Activated CD4-positive, alpha-beta T cell treated with anti-CD3 and anti-CD28 coated beads for 24 hours (primary cell): ENCODE measurements at places on chromosomes 2 and 18.

GRCh38 chr18:38362286-38362792, 796.7 kb upstream of the CELF4 start:
- no peak for DNase-seq

DNA sequence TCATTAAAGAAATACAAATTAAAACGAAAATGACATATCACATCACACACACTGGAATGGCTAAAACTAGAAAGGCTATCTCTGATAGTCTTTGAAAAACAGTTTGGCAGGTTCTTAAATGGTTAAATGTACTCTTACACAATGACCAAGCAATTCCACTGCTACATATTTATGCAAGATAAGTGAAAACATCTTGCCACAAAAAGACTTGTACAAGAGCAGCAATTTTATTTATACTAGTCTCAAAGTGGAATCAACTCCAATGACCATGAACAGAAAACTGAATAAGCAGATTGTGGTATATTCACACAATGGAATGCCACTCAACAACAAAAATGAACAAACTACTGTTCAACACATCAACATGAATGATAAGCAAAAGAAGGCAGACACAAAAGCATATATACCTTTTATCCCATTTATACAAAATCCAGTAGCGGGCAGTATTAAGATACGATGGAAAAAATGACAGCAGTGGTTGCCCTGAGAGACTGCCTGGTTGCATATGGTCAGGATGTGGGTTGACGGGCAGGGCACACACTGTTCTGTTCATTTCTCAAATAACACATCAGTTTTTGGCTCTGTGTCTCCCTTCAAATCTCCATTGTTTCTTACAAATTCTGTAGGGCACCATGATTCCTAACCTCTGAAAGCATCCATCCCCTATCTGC, 25.4 kb downstream of the SP100 start:
- DNase-seq: no peak

- no peak for DNase-seq
Observed at GRCh38 chr2:207502577-207503198, 27.1 kb upstream of the CREB1 start.

DNA sequence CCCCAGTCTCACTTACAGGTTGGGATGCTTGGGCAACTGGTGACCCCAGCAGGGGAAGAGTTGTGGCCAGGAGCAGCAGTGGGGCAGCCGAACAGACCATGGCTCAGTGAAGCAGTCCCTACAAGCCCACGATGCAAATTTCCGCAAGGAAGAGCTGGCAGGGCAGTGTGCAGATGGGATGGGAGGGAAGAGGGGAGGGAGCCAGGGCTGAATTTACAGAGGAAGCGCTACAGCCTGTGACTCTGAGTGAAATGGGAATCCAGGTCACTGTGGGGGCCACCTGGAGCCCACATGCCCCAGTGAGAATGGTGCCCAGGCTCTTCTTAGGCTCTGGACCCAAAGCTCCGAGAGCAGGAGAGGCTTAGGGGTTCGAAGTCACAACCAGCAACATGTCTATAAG, 27.0 kb upstream of the SELENOI start:
- no peak for DNase-seq

- DNase-seq: no peak
Observed at GRCh38 chr18:3886575-3887322, 436.8 kb downstream of the TGIF1 start.

DNA sequence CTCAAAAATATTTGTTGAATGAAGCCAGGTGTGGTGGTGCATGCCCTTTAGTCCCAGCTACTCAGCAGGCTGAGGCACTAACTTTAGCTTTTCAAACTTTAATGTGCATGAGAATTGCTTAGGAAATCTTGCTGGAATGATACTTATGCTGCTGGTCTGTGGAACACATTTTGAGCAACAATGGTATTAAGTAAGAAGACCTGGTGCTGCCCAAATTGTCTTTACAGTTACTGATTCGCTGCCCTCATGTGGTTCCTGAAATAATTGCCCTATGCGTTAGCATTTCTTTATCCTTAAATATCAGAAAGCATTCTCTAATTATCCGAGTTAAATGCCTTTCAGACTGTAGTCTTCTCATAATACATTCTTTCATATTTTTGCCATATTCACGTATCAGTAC, 76.0 kb upstream of the SESTD1 start:
- no peak for DNase-seq

- DNase-seq: no peak
Observed at GRCh38 chr2:109513749-109514588, 99.8 kb downstream of the SEPTIN10 start.

DNA sequence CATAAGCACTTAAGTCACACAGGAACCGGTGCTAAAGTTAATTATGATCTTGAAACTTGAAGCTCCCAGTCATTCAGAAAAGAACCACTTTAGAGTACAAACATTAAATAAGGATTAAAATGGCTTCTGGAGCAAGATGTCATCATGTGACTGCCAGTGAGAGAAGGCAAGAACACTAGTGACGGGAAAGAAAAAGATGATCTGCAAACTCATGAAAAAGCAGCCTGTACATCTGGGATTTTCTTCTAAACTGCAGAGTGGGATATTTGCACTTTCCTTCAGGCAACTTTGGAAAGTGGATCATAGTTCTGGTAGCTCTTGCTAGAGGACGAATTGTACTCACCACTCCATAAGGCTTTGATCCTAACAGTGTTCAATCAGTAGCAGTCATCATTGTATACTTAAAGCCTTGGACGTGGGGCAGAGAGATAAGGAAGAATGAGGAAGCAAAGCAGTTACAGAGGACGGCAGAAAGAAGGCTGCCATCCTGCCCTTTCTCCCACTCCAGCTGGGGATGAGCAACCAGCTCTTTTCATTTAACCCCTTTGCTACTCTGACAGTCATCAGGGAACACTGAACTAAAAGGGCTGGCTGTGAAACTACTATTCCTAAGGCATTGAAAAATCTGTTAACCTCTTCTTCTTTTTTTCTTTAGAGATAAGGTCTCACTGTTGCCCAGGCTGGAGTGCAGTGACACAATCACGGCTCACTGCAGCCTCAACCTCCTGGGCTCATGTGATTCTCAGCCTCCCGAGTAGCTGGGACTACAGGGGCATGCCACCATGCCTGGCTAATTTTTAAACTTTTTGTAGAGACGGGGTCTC, 18.1 kb downstream of the ABHD3 start:
- no peak for DNase-seq

DNA sequence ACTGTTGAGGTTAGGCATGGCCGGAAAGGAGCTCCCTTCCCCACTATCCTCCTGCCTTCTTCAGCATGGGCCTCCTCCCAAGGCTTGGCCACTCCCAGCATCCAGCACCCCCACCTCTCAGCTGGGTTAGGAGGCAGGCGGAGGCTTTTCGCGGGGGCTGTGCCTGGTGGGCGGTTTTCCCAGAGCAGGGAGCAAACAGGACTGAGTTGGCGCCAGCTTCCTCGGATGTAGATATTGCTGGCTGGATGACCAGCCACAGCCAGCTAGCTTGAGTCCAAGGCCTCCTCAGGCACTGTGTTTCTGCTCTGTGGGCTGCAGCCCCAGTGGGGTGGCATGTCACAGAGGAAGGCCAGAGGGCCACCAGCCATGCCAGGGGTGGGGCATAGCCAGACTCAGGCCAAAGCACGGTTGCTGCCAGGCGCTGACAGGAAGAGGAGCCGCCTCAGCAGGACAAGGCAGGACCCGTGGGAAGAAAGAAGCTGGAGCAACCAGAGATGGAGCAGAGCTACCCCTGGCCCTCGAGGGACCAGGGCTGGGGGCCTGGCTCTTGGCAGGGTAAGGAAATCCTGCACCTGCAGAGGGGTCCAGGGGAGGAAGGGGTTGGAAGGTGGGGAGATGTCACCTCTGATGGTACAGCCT, at the start of gene TCF23:
Gene TCF23, plus strand, starts transcription at position 204 of the 639 bp plus-strand sequence. Its CDS starts 130 bp downstream, at position 334.
- DNase-seq: no peak

DNA sequence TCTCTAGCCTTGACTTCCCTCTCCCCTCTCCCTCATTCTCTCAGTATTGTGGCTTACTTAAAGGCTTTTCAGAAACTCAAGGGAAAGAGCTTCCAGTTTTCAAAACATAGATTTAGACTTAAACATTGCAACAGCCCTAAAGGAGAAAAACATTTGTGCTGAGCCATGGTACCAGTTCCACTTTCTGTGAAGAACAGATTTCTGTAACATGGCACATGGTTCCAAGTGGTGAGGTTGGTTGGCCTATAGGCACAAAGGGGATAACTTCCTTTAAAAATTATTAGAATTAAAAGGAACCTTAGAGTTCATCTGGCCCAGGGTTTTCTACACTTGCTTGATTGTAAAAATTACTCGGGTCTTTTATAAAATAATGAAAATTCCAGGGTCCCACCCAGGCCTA, 138.6 kb upstream of the CDCA7 start:
- DNase-seq: no peak

- no peak for DNase-seq
Observed at GRCh38 chr2:118841450-118841827, 6.0 kb downstream of the EN1 start.

- DNase-seq: no peak
Observed at GRCh38 chr18:76691800-76692199, 130.6 kb upstream of the ZNF236 start.

- DNase-seq: no peak
Observed at GRCh38 chr18:59437851-59438569, 78.9 kb upstream of the LMAN1 start.

- DNase-seq: no peak
Observed at GRCh38 chr2:205199165-205199850, 483.0 kb upstream of the NRP2 start.

DNA sequence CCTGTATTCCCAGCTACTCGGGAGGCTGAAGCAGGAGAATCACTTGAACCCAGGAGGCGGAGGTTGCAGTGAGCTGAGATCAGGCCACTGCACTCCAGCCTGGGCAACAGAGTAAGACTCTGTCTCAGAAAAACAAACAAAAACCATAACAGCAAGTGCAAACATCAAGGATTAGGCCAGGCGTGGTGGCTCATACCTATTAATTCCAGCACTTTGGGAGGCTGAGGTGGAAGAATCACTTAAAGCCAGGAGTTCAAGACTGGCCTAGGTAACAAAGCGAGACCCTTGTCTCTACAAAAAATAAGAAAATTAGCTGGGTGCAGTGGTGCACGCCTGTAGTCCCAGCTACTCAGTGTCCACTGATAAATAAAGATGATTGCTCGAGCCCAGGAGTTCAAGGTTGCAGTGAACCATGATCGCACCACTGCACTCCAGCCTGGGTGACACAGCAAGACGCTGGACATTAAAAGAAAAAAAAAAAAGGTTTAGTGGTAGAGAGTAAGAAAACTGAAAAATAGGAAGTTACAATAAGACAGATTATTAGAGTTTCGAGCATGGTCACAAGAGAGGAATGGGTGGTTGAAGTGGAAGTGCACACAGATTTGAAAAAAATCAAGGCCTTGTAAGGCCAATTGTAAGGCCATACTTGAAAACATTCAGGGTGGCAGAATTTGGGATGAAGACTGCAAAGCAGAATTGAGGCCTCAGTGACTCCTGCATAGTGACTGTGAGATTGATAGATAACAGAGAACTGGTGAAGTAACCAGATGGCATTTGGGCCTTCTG, 6.4 kb upstream of the KCMF1 start:
- no peak for DNase-seq

DNA sequence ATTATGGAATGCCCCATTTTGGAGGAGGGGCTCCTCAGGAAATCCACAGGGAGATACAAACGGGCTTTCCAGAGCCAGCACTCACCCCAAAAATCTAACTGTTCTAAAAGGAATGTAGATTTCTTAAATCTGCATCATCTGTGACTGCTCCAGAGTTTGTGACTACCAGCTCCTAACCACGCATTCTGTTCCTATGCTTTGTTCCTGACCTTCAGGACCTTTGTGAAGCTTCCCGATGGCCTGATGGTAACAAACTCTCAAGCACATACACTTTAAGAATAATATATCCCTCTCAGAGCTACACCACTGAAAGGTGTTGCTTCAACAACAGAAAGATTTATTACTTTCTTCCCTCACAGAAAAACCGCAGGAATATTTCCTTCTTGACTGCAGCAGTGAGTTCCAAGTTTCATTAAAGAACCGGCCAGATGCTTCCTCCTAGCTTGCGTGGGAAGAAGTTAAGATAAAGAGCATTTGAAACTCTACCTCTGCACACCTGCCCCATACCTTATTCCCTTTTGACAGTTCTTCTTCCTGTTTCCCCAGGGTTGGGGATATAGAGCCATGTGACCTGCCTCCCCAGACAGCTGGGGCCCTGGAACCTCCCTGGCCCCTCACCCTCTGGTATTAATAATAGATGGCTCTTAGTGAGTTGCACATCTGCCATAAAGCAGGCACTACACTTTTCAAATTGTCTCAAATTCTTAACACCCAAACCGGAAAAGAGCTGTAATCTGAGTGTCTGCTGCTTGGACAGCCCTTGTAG, 40.2 kb upstream of the EML4 start:
- no peak for DNase-seq

DNA sequence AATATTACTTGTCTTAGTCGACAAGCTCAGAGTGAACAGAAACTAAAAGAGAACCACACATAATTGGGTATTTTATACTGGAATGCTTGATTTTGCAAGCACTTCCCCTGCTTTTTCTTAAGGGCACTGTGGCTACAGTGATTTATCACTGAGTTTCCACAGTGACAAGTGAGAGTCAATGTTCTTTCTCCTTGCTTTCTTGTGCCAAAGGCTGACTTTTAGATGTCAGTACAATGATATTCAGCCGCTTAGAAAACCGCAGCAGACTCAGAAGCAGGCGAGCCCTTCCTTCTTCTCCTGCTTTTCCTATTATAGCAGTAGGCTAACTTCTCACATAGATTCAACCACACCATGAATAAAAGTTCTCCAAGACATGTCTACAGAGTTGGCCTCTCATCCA, 1603.6 kb upstream of the NXPH2 start:
- DNase-seq: no peak

DNA sequence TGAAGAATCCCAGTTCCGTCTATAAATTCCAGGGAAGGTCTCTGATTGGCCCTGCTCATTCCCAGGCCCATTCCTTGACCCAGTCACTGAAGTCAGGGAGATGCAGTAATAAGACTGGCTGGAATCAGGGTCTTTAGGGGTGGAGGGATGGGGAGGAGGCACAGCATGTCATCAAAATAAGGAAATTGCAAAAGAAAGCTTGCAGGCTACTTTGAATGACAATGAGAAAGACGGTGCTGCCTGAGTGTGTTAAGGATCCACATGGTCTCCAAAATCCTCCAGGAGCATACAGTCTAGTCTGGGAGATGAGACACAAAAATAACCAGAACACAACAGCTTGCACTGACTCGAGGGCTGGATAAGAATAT, 2.0 kb upstream of the DES start:
- no peak for DNase-seq

GRCh38 chr2:191804766-191805165, 42.1 kb downstream of the CAVIN2 start:
- DNase-seq: no peak
